ENCODE measurements at places on chromosomes 13 and 19.

DNA sequence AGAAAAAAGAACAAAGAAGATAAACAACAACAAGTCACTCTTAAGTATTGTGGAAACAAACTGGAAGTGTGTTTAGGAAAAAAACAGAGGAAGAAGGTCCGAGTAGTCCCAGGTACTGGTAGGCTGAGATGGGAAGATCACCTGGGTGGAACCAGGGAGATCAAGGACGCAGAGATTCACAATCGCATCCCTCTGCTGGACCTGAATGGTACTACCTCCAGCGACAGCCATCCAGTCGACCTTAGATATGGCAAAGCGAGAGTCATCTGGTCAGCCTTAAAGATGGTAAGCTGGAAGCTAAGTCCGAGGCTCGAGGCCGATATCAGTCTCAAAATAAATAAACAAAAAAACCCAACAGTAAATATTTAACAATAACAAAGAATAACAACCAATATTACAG lies 44.9 kb upstream of the ZNF91 start:
- DNase-seq = no peak

DNA sequence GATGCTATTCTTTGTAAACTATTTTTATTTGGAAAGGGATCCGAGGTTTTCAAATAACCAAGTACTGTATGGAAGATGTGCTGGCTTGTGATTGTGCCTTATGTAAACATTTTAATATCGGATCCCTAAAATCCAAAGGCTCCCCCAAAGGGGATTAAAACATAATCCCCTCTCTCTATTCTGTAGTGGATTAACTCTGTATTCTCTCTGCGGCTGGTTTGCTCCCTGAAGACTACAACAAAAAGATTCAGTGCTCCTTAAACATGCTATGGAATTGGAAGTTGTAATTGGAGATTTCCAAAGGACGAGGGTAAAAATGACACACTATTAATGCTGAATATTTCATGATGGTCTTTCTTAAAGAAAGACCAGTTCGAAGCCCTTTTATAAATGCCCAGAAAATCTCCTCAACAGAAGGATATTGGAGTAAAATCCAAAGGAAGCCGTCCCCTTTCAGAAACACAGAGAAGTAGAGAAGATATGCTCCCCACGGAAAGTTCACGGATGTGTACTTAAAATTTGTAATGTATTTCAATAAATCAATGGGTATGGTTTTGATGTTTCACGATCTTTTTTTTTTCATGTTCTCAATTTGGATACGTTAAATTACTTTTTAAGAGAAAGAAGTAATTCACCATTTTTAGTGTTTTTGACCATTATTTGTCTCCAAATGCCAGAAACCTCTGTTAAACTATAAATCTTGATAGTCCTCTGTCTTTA lies 6.5 kb downstream of the MAB21L1 start:
- DNase-seq = no peak

GRCh38 chr13:40342461-40342860 lies 324.0 kb downstream of the FOXO1 start:
- no peak for DNase-seq

GRCh38 chr13:31499274-31499673 lies 240.1 kb upstream of the RXFP2 start:
- no peak for DNase-seq

DNA sequence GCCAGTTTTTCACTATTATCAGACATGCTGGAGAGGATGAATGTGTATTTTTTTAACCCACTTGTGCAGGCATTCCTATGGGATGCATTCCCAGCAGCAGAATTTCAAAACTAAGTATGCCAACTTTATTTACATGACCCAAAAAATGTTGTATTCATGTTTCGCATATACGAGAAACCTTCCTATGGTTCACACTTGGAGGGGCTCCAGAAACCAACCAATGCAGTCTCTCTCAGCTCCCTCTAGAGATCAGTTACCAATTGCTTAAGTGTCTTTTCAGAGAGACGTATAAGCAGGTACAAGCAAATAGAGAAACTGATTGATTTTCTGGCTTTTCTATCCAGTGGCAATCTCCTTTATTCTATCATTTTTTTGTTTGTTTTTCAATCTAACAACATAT lies 5.5 kb upstream of the PTOV1 start:
- no peak for DNase-seq

- DNase-seq = no peak
These were observed 1.0 kb upstream of the BCAM start for GRCh38 chr19:44807652-44808462.

DNA sequence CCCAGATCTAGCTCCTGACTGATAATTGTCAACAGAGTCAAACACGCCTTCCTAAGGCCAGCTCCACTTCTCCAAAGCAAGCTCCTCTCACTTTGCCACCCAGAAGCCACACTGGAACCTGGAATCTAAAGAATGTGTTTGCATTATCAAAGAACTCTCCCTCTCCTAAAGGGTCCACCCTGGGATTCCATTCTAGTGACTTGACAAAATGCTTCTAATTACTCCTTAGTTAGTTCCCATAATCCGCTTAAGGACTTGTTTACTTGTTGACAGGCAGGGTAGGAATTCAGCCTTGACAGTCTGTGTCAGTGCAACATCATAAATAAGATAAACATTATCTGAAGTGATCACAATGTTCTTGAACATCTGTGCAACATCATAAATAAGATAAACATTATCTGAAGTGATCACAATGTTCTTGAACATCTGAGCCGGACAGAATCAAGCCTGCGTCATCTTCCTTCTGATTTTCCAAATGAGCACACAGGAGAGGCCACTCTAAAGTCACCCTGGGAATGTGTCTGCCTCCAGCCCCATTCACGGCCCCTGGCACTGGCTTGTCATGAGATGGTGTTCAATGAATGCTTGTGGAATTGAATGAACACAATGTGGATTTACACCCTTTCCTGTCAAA lies 512.1 kb downstream of the IRS2 start:
- DNase-seq = no peak

- DNase-seq = no peak
These were observed 74.2 kb downstream of the TUBGCP3 start for GRCh38 chr13:112513761-112514160.

- DNase-seq = no peak
These were observed 12.2 kb upstream of the SLC7A9 start for GRCh38 chr19:32881766-32882165.

- DNase-seq = no peak
These were observed 477.0 kb downstream of the FOXO1 start for GRCh38 chr13:40189426-40189825.

DNA sequence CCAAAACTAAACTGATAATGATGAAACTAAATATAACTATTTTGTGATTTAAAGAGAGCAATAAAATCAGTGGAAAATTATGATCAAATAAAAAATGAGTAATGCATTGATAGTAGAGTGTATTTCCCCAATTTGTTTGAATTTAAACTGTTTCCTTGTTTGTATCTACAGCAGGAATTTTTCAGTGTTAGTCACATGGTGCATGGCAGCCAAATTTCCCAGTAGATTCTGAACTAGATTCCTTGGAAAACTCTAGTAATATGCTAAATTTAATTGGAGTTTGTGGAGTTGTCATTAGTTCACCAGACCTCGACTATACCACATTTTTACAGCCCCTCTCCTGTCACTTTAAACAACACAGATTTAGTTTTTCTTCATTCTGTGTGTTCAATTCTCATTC lies 156.2 kb downstream of the PCCA start:
- DNase-seq = no peak

DNA sequence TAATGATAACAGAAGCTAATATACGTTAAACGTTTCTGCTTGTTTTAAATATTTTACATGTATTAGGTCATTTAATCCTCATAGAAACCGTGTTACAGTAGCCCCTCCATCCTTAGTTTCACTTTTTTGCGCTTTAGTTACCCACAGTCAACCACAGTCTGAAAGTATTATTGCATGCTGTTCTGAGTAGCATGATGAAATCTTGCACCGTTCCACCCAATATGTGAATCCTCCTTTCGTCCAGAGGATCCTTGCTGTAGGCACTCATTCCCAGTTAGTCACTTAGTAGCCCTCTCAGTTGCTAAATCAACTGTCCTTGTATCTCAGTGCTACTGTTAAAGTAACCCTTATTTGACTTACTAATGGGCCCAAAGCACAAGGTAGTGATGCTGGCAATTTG lies 257.8 kb downstream of the ENOX1 start:
- DNase-seq = no peak

DNA sequence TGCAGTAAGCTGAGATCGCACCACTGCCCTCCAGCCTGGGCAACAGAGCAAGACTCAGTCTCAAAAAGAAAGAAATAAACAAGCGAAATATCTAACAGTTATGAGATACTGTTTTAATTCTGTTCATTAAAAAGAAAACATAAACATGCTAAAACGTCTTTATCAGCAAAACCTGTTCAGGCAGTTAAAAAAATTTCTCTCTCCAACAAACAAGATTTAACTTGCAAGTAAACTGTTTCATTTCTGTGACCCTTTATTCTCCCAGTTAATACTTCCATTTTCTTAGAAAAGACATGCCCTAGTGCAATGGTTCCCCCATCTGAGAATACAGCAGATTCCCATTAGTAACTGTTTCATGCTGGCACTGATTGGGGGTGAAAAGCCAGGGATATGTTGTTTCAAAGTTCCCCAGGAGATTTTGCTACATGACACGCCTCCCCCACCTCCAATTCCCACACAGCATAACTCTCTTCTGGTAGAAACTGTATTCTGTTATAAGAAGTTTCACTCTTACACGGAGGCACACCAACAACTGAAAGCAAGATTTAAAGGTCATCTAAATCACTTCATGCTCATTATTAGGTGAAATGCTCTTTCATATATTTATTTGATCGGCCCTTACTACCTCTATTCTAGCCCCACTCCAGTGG lies 24.4 kb downstream of the ELF1 start:
- DNase-seq = no peak

- no peak for DNase-seq
These were observed 17.2 kb downstream of the FGF9 start for GRCh38 chr13:21688056-21688455.

DNA sequence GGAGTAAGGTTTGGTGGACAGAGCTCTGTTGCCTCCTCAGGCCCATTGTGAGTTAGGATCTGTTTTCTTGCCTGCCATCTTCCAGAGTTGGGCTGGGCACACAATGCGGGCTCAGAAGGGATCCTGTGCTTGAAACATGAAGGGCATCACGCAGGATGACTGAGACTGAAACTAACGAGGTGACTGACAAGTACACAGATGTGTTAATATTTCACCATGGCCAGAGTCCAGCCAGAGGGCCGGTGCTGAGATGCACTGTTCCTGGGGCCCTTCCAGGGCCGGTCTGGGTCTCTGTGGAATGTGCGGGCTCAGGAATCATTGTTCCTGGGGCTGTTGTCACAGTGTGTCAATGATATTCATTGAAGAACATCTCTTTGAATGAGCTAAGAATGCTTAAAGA lies 163.7 kb downstream of the URI1 start:
- no peak for DNase-seq

- DNase-seq = no peak
These were observed 28.2 kb upstream of the ZBTB7A start for GRCh38 chr19:4094761-4095487.

DNA sequence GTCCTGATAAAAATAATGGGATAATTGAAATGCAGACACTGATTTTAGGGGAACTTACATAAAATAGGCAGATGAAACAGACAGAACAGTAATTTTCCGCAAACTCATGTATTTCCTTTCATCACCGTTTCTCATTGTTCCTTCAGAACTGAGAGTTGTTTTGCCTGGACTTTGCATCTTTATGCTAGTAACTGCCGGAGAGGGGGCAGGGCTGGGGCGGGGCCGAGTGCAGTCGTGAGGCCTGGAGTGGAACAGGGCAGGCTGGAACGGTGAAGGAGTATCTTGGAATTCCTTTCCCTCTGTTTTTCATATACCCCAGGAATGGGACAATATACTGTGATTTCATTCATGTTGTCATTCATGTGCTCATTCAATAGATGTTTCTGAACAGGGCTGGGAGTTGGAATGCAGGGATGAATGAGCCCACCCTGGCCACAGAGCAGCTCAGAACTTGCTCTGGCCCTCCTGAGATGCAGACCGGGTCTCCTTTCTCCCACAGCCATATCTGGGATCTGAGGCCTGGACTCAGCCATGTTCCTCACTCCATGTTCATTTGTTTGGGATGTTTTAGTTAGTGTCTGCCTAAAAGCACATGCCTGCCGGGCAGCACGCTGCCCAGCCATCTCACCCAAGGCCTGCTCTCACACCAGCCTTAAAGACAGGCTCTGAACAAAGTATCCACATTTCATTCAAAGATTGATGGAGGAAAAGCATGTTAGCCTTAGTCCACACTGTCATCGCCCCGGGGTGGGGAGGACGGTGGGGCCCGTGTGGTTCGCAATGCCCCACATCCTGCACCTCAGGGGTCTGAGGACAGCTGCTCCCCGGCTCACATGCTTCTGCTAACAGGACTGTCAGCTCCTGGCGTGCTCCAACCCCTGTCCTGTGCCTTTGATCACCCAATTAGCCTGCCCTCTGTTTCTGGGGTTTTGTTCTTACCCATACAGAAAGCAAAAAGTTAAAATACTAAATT lies 92.9 kb downstream of the SOX1 start:
- DNase-seq = no peak

DNA sequence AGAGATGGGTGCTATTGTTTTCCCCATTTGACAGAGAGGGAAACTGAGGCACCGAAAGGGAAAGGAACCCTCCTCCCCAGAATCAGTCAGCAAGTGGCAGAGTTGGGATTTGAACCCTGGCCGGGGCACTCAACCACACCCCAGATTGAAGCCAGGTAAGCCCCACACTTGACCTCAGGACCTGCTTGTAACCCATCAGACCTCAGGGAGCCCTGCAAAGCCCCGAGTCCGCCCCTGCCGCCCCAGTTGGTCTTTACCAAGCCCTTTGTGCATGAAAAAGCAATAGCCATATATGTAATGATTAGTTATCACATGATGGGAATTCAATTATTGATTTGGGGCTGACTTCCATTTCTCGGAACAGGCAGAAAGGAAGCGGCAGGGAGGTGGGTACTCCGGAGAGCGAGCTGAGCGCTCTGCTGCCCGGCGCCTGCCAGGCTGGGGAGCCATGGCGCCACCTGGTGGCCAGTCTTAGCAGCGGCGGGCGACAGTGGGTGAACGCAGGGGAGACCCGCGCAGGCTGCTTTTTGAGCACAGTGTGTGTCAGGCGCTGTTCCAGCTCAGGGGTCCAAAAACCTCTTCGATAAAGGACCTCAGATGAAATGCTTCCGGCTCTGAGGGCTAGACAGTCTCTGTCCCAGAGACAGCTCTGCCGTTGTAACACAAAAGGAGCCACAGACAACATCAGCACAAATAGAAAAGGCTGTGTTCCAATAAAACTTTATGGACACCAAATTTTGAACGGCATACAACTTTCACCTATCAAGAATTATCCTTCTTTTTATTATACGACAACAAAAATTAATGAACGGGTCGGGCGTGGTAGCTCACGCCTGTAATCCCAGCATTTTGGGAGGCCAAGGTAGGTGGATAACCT lies 82.9 kb upstream of the CACNA1A start:
- no peak for DNase-seq

- no peak for DNase-seq
These were observed 876.5 kb downstream of the PCDH9 start for GRCh38 chr13:66353664-66354063.

DNA sequence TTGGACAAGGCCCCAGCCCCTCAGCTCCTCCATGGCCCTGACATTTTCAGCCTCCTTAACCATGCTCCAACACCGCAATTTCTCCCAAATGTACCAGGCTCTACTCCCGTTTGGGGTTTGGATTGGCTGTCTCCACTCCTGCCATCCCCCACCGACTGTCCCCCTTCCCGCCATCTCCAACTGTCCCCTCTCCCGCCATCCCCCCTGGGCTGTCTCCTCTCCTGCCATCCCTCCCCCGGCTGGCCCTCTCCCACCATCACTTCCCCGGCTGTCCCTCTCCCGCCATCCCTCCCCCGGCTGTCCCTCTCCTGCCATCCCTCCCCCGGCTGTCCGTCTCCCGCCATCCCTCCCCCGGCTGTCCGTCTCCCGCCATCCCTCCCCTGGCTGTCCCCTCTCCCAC lies 5.4 kb downstream of the BCAT2 start:
- DNase-seq = no peak

Data from DMS79 (cell line).